Eye (tissue), 1 donor: ENCODE measurements at places on chromosomes 4 and X.

DNA sequence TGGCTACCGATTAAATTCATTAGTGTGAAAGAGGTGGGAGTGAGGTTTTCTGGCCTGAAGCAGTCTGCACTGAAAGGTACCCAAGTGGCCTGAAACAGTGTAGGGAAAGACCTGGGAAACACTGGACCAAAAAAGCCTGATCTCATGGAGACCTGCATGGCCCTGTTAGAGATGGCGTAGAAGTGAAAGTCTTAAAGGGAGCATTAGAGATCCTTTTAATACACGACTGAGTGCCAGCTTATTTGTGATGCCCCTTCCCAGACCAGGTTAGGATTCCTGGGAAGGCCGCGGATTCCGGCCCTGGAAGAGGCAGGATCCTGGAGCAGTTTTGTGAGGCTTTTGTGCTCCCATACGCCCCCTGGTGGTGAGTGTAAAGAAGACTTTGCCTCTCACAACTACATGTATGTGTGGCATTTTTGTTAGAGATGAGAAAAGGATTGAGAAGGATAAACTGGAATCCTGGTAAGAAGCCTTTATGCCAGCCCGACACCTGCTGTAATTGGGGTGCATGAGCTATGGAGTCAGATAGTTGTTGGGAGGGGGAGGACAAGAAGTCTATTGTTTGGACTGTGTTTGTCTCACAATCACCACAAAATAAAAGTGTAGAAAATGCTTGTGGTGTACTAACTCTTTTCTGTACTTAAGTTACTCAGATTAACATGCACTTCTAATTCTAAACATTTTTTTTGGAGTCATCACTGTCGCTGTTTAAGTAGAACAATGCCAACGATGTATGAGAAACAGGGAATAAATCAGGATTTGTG lies 54.0 kb downstream of the JADE1 start:
- peak; percentile 95 for DNase-seq

- no peak for DNase-seq
Measured at GRCh38 chr4:82381235-82381634, 7.4 kb upstream of the HNRNPD start.

- no peak for DNase-seq
Measured at GRCh38 chr4:110119880-110120279, 78.5 kb downstream of the ELOVL6 start.

DNA sequence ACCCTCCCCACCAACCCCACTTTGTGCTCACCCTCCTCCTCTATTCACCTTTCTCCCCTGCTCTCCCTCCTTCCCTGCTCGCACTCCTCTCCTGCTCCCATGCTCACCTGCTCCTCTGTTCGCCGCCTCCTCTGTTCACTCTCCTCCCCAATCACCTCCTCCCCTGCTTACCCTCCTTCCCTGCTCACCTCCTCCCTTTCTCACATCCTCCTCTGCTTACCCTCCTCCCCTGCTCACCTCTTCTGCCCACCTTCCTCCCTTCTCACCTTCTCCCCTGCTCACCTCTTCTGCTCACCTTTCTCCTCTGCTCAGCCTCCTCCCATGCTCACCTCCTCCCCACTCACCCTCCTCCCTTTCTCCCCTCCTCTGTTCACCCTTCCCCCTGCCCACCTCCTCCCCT lies 357.2 kb downstream of the UNC5C start:
- DNase-seq: no peak

- DNase-seq: no peak
Measured at GRCh38 chr4:155973639-155974475, 20.2 kb upstream of the CTSO start.

GRCh38 chr4:1418494-1419285 lies 12.4 kb upstream of the NKX1-1 start:
- DNase-seq: no peak

DNA sequence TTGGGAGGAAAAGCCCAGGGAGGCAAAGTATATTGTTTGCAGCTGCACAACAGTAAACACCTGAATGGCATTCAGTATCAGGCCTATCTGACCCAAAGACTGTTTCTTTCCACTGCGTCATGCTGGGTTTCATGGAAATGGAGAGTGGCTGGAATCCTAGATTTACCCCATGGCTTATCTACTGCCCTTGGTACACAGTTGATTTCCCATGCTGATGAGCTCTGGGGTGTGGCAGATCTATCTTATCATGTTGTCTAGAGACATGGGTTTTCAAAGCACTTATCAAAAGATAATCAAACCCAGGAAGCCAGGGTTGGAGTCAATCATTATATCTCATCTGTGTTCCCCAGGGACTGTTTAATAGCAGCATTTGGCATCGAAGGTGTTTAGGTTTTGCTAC lies 72.1 kb downstream of the CLNK start:
- no peak for DNase-seq

GRCh38 chrX:13689741-13690211 lies 848 bp downstream of the RAB9A start:
- DNase-seq: peak; percentile 44

- no peak for DNase-seq
Measured at GRCh38 chr4:165682611-165683010, 190.4 kb upstream of the TLL1 start.

DNA sequence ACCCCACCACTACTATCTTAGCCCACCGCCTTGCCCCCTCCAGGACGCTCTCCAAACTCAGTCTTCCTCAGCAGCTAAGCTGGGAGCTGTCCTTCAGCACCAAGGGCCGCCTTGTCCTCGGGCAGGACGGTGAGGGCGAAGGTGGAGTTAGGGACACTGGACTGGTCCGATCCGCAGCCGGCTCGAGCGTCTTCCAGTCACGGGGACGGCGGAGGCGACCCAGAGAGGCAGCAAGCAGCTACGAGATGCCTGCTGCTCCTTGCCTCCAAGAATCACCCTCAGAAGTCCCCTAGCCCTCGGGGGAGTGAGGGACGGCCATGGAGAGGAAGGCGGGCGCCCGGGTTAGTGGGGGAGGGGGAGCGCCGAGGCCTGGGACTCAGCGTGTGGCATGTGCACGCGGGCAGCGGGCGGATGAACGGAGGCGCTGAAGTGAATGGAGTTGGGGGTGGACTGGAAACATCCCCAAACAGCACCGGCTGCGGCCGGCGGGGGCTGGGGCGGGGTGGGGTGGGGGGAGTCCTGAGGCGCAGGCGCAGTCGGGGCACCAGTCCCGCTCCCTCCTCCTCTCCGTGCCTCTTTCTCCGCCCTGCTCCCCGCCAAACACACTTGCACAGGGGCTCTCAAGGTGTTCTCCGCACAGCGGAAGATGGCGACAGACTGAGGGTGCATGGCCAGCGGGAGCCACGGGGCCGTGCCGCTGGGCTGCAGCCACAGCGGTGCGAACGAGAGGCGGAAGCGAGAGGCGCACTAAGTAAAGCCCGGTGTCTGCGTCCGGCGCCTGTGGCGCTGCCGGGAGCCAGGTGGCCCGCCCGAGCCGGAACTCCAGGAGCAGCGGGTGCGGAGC lies at the start of gene NALF2:
Gene NALF2 (plus strand): TSS at position 545 of the 844 bp plus-strand sequence. CDS start 957 bp downstream, outside the sequence.
- peak; percentile 87 for DNase-seq

DNA sequence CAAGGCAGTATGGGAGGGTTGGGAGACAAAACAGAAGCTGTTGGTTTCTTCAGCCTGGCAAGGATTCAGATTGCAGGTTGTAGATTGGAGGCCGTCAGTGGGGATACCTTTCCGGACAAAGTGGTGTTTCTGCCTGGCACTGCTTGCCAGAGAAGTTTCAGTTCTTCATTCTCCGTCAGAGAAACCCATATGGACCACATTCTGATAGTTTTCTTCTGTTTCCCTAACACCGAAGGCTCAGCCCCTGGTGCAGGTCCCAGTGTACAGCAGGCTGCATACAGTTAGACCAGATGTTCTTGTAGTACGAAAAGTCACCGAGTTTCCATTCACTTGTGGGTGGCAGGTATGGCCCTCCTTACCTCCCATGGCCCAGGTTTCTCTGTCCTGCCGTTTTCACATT lies 107.3 kb downstream of the PTTG2 start:
- no peak for DNase-seq

DNA sequence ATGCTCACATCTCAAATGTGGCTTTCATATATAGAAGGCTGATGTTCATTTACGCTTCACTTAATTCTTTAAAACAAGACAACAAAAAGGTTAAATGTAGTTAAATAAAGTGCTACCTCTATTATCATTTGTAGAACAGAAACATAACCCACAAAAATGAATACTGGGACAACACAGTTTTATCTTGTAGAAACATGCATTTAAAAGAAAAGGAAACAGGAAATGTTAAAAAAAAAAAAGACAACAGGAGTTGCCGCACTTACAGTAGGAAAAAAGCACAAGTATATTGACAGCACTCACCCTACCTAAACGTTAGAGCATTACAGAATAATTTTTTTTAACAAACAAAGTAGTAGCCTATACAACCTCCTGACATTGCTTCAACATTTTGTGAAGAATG lies 4.8 kb downstream of the THOC2 start:
- no peak for DNase-seq

DNA sequence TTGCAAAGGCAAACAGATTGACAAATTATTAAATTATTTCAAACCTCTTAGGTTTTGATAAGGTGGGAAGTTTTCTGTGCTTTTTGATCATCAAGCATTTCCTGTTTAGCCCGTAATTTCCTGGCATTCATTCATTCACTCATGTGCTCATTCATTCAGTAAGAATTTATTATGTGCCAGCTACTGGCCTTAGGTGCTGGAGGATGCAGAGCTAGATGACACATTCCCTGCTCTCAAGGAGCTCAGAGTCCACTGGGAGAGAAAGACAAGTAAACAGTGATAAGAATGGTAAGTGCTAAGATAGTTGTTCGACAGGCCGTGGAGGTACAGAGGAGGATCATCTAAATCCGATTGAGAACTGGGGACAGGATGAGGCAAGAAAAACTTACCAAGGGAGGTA lies 153.0 kb downstream of the DCTD start:
- DNase-seq: no peak

GRCh38 chr4:55635741-55636655 lies at the start of gene NMU:
TSS of gene NMU (minus strand) at chr4:55636298. CDS start at chr4:55636192, 106 bp downstream.
- peak; percentile 73 for DNase-seq

DNA sequence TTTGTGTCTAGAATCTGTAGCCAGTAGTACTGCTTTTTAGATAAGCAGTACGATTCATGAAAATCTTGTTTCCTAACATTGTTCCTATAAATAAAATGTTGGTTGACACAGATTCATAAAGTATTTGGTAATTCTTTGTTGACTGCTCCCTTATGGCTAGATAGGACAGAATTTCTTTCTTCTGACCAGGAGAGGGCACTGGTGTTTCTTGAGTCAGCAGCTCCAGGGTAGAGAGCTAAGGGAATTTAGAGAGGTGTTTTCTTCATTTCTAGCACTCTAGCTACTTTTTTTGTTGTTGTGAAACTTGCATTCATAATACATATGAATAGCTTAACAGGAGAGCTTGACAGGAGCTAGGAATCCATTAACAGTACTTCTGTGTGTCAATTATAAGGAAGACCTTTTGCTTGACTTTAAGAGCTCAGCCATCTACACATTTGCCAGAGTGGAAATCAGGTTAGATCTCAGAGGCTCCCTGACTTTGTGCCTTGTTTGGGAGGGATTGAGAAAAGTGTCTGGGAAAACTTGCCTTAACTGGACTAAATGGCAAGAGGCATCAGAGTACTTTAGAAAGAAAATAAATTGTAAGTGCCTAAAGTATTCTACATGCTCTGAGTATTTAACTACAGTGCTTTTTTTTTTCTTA lies 756.1 kb downstream of the SH3BGRL start:
- DNase-seq: peak; percentile 41

GRCh38 chrX:151239751-151240150 lies 63.4 kb downstream of the GPR50 start:
- DNase-seq: no peak

DNA sequence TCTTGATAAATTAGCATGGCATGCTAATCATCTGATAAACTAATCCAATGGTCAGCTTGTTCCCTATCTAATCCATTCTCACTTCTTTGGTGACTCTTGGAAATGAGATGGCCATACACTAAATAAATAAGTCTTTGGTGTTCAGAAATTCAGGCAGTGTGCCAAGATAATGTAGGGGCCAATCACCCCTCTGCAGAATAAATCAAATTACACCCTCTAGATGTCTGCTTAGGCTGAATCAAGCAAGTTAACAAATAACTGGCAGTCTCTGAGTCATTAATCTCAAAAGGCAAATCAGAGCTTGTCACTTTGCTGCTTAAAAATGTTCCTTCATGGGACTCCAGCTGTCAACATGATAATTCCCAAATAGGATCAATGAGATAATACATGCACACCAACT lies 97.4 kb downstream of the NLGN4X start:
- no peak for DNase-seq

- DNase-seq: no peak
Measured at GRCh38 chr4:158821228-158821971, 52.6 kb downstream of the FNIP2 start.

DNA sequence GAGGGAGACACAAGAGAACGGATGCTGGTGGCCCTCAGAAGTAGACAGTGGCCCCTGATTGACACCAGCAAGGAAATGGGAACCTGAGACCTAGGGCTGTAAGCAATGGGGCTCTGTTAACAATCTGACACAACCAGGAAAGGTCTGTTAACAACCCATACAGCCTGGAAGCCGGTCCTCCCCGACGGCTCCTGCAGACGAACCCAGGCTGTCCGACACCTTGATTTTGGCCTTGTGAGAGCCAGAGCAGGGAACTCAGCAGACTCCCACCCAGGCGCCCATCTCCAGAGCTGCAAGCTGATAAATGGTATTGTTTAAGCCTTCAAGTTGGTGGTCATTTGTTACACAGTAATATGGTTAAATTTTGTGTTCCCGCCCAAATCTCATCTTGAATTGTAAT lies 10.2 kb upstream of the CYTL1 start:
- no peak for DNase-seq
